Naive B cell (primary cell): ENCODE measurements at places on chromosomes 13 and 19. TPM values are rescaled to one million over a fixed set of nuclear protein-coding genes. Genes with fewer than 3 reads are reported as not detected.

GRCh38 chr19:3983936-3984583 is 1.2 kb downstream of the EEF2 start:
- DNase-seq, result no peak

GRCh38 chr13:25844559-25845434 is 207.0 kb downstream of the SHISA2 start:
- DNase-seq, result no peak

- DNase-seq, result no peak
Observed at GRCh38 chr13:92313382-92313781, 913.2 kb upstream of the GPC6 start.

DNA sequence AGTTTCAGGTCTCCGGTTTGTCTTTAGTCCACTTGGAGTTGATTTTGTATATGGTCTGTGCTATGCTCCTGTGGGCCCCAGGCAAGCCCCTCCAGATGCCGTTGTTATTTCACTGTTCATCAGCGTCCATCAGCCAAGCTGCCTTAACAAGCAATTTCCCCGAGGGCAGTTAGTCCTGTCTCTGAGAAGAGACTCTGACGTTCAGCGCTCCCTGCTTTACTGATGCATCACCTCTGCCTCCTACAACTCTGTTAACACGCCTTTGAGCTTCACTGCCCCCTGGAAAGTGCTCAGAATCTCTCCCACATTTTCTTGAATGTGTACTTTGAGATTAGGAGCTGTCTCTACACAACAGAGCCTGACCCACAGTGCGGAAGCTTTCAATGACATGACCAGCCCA is 41.8 kb upstream of the UBAC2 start:
- no peak for DNase-seq

- no peak for DNase-seq
Observed at GRCh38 chr13:89520468-89520867, 1827.0 kb upstream of the MIR17HG start.

DNA sequence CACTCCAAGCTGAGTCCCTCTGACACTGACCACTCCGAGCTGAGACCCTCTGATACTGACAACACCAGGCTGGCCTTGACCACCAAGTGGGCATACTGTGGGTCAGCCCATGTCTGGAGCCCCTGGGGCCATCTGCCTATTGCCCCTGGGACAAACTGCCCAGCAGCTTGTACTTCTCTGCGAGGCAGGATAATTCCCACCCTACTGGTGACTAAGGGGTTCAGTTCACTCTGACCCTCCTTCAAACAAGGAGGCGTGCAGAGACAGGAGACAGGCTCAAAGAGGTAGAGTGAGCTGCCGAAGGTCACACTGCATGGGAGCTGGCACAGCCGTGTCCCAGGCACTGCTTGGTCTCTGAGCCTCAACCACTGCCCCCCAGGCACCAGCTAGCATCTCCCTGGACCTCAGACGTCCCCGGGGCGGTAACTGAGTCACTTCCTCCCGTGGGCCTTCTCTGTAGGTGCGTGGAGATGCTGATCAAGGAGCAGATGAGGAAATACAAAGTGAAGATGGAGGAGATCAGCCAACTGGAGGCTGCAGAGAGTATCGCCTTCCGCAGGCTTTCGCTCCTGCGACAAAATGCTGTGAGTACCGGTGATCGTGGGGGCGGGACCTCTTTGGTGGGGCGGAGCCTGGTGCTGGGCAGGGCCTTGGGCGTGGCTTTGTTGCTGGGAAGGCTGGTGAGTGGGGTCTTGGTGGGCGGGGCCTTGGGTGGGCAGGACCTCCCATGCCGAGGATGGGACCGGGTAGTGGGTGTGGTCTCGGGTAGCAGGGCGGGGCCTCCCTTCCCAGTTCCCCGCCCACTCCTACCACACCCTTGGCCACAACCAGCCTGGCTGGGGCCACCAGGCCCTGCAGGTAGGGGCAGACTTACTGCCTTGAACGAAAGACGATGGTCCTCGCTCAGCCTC is 5.8 kb upstream of the USE1 start:
- DNase-seq, result no peak

GRCh38 chr13:40508127-40508526 is 158.3 kb downstream of the FOXO1 start:
- no peak for DNase-seq

DNA sequence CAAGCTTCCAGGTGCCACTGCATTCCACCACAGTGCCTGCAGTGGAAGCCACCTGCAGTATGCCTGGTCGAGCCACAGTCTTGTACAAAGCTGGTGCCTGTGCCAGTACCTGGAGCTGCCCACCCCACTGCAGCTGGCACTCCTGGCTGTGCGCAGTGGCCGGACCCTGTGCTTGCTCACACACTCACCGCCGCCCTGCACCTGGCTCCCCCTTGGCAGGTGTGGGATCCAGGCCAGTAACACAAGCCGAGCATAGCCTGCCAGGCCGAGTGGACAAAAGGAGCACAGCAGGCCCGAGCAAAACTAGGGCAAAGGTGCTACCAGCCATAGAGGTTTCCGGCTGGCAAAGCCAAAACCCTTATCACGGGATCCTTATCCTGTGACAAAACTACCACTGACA is 18.5 kb downstream of the UGGT2 start:
- DNase-seq, result no peak

DNA sequence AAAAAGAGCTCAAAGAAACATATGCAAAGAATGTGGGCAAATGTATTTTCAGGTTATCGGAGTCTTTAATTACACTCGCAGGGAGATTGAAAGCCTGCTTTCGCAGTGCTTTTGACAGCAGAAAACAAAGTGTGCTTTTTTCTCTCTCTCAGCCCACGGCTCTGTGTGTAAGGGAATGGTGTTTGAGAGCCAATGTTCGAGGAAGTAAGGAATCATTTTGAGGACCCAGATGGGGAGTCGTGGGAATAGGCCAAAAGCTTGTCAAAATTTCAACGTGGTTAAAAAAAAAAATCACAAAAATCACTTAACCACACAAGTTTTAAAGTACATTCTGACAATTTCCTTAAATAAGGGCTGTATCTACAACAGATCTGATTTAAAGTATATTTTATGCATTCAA is 197.1 kb upstream of the IRS2 start:
- DNase-seq, result no peak

- DNase-seq, result no peak
Observed at GRCh38 chr13:44212633-44213396, 160.8 kb upstream of the SERP2 start.

DNA sequence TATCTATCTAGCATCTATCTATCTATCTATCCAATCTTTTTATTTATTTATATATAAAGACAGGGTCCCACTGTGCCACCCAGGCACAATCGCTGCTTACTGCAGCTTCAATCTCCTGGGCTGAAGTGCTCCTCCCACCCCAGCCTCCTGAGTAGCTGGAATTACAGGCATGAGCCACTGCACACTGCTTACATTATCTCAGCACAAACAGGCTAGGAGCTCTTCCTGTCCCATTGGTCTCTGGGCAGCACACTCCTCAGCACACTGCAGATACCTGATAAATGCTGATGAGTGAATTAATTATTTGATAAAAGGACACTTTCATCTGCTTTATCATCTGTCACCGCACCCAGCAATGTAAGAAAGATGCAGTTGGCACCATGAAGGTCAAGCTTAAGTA is 16.1 kb downstream of the ZNF562 start:
- no peak for DNase-seq

- no peak for DNase-seq
Observed at GRCh38 chr19:9891609-9892373, 44.5 kb downstream of the OLFM2 start.

GRCh38 chr13:80577926-80578670 is 237.2 kb upstream of the SPRY2 start:
- DNase-seq, result no peak

- DNase-seq, result no peak
Observed at GRCh38 chr13:100733261-100733660, 58.7 kb upstream of the TMTC4 start.

- no peak for DNase-seq
Observed at GRCh38 chr19:32543115-32543900, 37.7 kb upstream of the PDCD5 start.

DNA sequence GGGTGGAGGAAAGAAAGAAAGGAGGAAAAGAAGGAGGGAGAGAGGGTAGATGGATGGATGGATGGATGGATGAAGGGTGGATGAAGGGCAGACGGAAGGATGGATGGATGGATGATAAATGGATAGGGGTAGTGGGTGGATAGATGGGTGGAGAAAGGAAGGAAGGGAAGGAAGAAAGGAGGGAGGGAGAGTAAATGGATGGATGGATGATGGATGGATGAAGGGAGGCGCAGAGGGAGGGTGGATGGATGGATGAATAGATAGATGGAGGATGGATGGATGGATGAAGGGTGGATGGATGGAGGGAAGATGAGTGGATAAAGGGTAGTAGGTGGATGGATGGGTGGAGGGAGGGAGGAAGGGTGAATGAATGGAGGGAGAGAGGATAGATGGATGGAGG is 41.2 kb downstream of the CPAMD8 start:
- DNase-seq, result no peak

GRCh38 chr19:32241932-32242710 is 103.3 kb upstream of the ZNF507 start:
- DNase-seq, result no peak

GRCh38 chr19:5964816-5965565 is 12.9 kb downstream of the RANBP3 start:
- DNase-seq, result no peak

DNA sequence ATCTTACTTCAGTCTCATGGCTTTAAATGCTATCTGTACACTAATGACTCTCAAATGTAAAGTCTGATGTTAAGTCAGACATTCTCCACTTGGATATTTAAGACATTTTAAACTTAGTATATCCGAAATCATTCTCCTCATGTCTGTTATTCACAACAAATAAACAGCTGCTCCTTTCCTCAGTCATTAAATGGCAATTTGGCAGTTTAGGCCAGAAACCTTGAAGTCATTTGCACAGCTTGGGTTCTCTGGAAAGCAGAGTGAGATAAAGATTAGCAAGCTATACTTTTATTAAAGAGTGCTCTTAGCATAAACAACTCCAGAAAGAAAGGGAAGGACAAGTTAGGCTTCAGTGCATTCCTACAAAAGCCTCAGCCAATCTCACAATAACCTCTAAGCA is 53.7 kb downstream of the DNAJC15 start:
- DNase-seq, result no peak

DNA sequence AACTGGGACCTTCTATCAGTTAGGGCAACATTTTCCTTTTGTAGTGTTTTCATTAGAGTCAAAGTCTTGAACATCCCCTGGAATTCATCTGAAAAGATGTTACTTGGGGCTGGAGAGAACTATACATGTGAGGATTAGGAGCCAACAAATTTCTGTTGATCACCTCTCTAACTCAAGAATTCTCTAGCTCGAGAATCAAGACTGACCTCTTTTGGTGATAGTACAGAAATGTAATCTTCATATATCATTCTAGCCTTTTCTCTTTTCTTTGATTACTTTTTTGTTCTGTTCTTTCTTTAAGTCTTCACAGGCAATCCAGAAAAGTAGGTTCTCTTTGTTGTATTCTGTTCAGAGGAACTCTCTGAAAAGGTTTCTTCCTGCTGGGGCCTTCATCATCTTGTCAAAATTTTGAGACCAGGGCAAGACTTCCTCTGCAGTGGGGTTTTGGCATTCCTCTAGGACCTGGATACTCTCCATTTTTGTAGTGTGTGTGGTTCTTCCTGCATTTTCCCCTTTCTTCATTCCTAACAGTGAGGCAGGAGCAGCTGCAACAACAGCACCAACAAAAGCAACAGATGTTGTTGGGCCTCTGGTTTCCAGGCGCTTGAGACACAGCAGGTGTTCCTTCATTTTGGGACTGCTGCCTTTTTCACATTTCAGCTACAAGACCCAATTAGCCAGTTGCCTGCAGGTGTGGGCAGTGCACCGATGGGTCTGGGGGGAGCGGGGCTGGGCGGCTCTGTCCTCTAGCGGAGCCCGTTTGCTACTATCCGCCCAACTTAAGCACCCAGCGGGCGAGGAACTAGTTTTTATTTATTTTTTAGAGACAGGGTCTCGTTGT is 26.2 kb downstream of the ELF1 start:
- no peak for DNase-seq

DNA sequence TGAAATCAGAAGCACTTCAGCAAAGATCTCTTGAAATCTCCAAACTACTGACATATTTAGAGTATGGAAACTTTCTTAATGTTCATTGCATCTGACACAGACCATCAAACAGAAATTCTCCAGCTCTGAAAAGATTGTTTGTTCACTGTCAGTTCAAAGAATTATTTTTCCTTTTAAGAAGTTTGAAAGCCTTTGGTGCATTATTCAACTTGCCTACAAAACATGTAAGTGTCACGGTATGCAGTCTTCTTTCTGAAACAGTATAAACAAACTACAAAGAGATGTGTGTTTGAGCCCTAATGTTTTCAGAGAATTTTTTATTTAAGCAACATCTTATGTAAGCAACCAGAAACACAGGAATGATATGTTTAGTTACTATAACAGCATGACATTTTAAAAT is 125.4 kb downstream of the FGF14 start:
- DNase-seq, result no peak

GRCh38 chr19:32457571-32458158 is 52.1 kb downstream of the DPY19L3 start:
- DNase-seq, result no peak

DNA sequence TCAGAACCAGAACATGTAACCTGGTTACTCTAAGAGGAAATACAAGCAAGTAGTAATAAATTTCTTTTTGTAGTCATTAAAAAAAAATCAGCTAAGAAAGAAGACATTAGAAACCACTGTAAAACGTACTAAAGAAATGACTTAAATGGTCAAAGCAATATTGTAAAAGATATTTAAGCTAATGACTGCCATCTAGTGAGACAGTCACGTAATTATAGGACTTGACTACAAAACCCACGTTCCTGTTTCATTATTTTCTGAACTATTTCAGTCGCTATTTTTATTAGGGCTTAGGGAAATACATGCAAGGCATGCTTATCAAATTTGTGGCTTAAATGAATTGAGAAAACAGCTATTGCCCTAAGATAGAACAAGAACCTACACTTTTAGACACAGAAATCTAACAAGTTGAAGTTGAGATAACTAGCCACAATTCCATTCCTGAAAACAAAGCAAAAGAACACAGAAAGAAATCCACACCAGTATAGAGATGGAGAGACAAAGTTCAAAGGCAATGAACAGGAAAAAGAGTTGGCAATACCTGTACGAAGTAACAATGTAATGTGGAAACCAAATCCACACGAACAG is 17.9 kb downstream of the ALG5 start:
- no peak for DNase-seq

- DNase-seq, result no peak
Observed at GRCh38 chr13:59951011-59951410, 212.7 kb downstream of the DIAPH3 start.

The CYP2S1 gene
- polyA plus RNA-seq, result not detected

The PALM gene
- polyA plus RNA-seq, result not detected

The TRPC4 gene
- not detected for polyA plus RNA-seq

The TNNI3 gene
- not detected for polyA plus RNA-seq

The CYP4F12 gene
- polyA plus RNA-seq, result not detected

The P2RY11 gene
- 0.69 TPM for polyA plus RNA-seq

The GFY gene
- polyA plus RNA-seq, result not detected

The LATS2 gene
- polyA plus RNA-seq, result 0.19 TPM

The PLK5 gene
- not detected for polyA plus RNA-seq

The TMEM59L gene
- polyA plus RNA-seq, result not detected

The GNG8 gene
- polyA plus RNA-seq, result 14.1 TPM

The CCL25 gene
- polyA plus RNA-seq, result not detected

The OR4F17 gene
- not detected for polyA plus RNA-seq
